T47D (cell line): ENCODE measurements at places on chromosomes 13 and 19.

GRCh38 chr19:51541458-51542357 lies 10.2 kb upstream of the SIGLEC6 start:
- no peak for DNase-seq

DNA sequence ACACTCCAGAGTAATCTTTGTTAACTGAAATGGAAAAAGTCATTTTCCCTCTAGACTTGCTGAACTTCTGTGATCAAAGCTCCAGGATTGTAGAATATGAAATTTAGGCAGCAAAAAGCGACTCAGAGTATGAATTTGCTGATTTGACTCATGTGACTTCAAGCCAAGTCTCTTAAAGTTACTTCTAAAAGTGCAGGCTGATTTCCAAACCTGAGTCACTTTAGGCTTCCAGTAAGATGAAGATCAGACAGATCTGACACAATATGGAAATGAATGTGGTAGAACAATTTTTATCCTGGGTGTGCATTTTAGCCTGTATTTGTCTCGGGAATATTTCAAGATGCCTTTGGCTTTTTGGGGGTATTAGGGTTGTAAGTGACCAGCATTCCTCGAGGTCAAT lies 151.0 kb upstream of the TMTC4 start:
- DNase-seq = no peak

GRCh38 chr19:35643255-35644205 lies 2.0 kb downstream of the ETV2 start:
- peak; percentile 81 for DNase-seq

- no peak for DNase-seq
These were observed 108.1 kb upstream of the UBL3 start for GRCh38 chr13:29958476-29958875.

GRCh38 chr19:17075864-17076542 lies 426 bp downstream of the MYO9B start:
- DNase-seq = no peak

GRCh38 chr13:78030341-78030896 lies 111.8 kb upstream of the EDNRB start:
- DNase-seq = no peak

- peak; percentile 69 for DNase-seq
These were observed 1.1 kb downstream of the KLHL26 start for GRCh38 chr19:18637673-18638630.

DNA sequence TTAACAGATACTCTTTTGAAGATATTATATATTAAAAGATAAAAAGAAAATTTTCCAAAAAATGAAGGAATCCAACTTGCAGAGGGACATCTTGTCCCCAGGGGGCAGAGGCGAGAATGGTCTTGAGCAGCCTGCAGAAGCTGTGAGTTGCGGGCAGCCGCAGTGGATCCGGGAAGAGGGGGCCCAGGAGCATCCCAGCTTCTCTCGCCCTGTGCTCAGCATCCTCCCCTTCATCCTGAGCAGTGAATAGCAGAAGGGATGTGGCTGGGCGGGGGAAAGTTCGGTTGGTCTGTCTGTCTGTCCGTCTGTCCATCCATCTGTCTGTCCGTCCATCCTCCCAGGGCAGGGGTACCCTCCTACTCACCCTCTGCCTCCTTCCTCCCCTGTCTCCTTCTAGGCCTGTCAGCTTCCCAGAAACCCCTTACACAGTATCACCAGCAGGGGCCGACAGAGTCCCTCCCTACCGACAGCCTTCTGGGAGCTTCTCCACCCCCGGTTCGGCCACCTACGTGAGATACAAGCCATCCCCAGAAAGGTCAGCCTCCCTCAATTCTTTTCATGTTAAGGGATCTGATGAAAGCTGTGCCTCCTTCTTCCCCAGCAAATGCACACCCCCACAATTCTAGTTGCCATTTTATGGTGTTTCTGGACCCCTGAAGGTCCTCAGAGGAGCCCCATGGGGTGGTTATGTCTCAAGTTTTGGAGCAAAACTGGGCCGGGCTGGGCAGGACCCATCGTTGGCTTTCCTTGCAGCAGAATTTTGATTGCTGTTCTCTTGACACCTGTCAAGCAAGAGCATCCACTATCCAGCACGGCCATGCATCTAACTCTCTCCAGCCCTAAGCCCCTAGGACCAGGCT lies 81.6 kb downstream of the DPF1 start:
- peak; percentile 54 for DNase-seq

DNA sequence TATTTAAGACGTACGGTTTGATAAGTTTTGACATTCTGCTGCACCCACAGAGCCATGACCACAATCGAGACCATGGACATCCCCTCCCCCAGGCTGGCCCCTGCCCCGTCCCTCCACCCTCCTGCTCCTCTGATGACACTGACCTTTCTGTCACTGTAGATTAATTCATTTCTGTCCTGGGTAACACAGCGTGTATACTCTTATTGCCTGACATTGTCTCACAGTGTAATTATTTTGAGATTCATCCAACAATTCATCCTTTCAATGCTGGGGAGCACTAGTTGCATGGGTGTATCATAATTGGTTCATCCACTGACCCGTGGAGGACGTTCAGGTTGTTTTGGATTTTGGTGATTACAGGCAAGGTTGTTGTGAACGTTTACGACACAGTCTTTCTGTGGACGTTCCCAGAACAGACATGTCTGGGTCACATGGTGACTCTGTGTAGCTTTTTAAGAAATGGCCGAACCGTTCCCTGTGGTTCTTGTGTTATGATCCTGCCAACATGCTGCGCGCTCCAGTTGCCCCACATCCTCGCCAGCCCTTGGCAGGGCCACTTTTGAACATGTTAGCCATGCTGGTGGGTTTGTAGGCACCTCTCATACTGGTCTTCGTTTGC lies 41.9 kb downstream of the C13orf46 start:
- no peak for DNase-seq

DNA sequence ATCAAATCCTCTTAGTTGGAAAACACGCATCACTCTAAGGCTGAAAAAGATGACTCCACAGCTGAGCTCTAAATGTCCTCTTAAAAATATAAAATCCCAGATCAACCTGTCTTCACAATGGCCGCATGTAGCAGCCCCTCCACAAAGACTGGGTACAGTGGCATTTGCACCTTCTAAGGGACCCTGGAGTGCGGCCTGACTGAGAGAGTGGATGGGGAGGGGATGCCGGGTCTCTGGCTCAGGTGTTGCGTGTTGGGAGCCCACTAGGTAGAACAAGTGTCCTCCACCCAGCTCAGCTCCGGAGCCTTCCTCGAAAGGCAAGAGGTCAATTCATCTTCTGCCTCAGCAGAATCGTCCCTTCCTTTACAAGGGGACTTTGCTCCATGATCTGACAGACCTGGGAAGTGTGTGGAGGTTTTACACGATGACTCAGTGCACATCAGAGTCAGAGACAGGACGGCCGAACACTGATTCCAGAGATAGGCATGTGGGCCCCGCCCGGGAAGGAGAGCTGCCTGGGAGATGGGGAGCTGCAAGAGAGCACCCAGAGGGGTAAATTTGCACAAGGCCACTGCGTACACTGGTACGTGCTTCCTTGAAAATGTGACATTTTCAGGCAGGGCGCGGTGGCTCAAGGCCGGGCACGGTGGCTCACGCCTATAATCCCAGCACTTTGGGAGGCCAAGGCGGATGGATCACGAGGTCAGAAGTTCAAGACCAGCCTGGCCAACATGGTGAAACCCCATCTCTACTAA lies 23.5 kb upstream of the SLC15A1 start:
- DNase-seq = no peak

DNA sequence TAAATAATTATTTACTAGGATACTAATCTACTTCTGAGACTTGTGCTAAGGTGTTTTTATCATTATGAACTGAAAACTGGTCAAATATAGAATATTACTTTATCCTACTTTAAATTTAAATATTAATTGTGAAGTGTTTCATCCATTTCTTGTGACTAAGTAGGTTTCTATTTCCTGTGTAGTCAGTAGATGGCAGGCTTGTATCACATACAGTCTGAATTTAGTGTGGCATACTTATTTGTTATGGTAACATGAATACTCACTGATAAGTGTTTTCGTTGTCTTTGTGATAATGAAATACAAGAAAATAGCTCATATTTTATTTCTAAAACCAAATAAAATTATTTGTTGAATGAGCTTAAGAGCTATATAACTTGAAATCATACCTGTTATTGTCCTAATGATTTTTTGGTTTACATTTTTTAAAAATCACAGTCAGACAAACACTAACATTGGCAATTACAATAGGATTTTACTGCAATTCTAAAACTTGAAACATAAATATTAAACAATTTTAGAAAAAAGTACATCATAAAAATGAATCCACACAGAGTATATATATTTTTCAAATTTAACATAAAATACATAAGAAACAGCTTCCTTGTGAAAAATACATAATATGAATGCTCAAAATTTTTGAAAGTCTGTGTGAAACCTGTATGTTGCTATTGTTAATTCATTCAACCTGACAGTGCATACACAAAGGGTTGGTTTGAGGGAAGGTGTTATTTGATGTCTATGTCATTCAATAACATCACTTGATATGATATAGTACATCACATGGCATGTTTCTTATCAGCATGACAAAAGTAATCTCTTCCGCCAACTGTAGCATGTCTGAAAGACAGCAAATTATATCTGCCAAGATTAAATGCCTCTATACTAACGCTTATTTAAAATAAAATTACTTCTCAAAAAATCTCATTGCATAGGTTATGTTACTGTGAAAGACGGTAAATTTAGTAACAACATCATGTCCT lies 904.8 kb upstream of the PCDH20 start:
- peak; percentile 9 for DNase-seq

- DNase-seq = no peak
These were observed 484.5 kb downstream of the DIAPH3 start for GRCh38 chr13:59679254-59679653.

DNA sequence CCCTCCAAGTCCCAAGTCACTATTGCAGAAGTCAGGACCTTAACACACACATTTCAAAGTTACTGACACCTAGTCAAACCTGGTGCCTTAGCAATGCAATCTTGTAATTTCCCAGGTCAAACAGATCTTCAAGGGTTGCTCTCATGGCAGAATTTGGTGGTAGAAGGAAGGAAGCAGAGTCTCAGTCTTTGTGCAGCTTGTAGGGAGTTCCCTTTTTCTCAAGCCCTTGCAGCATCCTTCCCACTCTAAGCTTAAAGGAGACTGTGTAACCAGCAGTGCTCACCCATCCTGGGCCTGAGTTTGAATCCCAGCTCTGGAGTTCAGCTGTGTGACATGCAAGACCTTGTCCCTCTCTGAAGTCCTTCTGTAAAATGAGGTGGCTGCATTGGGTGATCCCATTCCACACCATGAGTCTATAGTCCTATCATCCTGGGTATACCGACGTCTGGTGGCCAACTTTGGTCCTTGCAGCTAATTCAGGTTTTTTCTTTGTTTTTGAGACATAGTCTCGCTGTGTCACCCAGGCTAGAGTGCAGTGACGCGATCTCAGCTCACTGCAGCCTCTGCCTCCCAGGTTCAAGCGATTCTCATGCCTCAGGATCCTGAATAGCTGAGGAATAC lies 9.8 kb downstream of the SIGLEC10 start:
- DNase-seq = no peak

DNA sequence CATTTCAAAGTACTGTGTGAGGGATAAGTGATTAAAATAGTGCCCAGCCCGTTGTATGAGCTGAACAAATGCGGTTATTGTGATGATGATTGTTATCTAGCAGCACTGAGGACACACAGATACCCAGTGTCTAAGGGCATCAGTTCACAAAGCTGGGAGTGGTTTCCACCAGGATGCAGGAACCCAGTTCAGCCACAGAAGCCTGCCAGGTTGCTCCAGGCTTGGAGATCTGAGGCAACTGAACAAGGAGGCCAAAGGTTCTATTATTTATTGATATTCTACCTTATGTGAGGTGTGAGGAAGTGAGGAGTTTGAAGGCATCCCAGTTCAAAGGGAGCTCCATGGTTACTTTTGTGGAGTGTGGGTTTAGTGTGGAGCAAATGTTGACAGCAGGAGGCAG lies 13.2 kb downstream of the DIAPH3 start:
- DNase-seq = no peak

DNA sequence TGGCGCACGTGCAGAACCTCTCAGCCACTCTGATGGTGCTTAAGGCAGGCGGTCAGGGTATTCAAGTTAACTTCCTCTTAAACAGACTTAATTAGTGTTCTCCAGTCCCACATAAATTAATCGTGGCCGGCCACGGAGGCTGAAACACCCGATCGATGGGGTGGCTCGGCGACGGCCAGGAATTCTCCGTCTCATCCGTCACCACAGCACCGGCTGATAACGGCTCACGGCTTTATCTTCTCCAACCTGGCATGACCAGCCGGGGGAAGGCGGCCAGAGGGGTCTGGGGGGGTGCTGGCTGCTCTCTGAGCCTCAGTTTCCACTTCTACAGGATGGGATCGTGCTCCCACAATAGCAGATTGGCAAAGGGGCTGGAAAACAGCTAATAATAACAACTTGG lies 32.6 kb upstream of the TCF3 start:
- DNase-seq = no peak

DNA sequence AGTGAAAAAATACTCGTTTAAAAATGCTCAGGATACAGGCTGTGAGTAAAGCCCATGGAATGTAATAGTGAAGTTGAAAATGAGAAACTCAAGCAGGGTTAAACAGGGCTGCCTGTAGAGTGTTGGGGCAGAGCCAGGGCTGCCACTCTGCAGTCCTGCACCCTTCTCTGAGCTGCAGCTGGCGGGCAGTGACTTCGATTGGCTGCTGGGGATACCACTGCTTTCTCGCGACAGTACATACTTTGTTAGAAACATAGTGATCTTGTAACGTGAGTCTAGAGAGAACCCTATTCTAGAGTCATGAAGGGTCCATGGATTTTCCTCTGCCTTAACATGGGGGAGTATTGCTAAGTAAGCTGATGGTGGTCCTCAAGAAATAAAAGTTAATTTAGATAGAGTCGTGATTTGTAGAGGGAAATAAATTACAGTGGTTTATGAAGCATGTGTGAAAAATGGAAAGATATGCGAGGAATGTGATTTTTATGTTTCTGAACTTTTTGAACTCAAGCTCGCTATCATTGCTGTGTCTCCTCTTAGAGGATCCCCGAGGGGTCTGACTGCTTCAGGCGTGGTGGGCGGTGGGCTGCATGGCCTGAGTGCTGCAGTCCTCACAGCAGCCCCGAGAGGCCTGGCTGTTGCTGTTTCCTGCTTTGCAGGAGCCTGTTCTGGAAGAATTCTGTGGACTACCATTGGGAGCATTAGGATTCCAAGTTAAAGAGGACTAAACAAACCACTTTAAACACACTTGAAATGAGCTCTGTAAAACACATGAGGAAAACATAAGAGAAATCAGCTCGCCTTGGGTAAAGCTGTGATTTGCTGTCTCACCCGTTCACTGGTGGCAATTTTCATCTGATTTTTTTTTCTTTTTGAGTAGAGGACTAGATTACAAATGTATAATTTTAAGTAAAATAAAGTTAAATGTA lies 95.7 kb downstream of the ARHGEF7 start:
- DNase-seq = no peak

DNA sequence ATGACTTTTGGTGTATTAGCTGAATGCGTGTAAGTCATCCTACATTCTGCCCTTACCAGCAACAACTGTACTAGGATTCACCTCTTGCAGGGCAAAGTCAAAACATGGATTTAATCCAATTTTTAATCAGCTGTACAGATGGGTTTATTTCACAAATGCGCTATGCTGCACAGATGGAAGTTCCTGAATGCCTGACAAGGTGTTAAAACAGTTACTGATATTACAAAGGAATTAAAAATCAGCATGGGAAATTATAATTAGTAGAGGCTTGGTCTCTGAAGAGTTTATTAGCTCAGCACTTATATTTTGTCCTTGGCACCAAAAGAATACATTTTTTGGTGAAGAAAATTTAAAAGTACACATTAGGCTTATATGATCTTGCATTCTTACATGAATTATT lies 448.9 kb downstream of the PCDH9 start:
- no peak for DNase-seq

GRCh38 chr13:23844132-23844531 lies 45.1 kb downstream of the MIPEP start:
- no peak for DNase-seq
